ENCODE measurements at places on chromosomes 11 and 22.

GRCh38 chr22:37025500-37026070 lies 6.0 kb downstream of the MPST start:
- no peak for DNase-seq

GRCh38 chr11:5625281-5625680 lies 480 bp downstream of the TRIM34 start:
- DNase-seq = no peak

- no peak for DNase-seq
Observed at GRCh38 chr11:3971756-3972404, 116.4 kb downstream of the STIM1 start.

- no peak for DNase-seq
Observed at GRCh38 chr11:128503245-128503991, 83.9 kb downstream of the ETS1 start.

DNA sequence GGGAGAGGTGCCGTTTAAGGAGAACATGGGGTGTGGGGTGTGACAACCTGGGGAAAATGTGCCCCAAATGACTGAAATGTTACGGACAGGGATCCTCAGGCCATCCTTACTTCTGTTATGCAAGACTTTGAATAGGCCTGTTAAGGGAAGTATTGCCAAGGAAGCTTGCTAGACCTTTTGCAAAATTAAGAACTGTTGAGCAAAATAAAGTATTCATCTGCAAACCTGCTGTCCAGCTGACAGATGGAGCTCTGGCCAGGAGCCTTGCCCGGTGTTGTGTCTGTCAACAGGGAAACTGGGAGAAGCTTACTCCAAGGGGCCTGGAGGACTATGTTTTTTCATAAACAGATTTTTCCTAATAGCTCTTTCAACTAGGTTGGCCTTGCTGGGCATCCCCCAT lies 48.0 kb downstream of the FAT3 start:
- no peak for DNase-seq

Measured in stimulated activated CD8-positive, alpha-beta memory T cell treated with anti-CD3 and anti-CD28 coated beads, Interleukin-15, amount 100 ng/mL, for 4 hours (primary cell).